ENCODE measurements at places on chromosomes 7 and 10.

- no peak for DNase-seq
Observed at GRCh38 chr7:116578526-116578925, 53.7 kb downstream of the CAV1 start.

DNA sequence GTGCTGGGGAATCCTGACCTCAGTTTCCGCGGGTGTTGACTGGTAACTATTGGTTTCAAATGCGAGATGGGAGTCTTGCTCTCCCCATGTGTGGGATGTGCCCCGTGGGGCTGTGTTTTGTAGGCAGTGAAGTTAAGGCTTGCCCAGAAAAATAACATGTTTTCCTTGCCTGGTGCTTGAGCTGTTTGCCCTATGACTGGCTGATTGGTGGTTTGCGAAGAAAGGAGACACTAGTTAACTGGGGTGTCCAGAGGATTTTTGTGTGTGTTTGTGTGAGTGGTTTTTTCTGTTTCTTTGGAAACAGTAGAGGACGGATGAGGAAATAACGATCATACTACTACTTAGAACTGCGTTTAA, 61.9 kb downstream of the CREB5 start:
- no peak for DNase-seq

GRCh38 chr7:139853506-139854123, 24.6 kb downstream of the TBXAS1 start:
- no peak for DNase-seq

- no peak for DNase-seq
Observed at GRCh38 chr7:55092186-55092974, 73.6 kb downstream of the EGFR start.

DNA sequence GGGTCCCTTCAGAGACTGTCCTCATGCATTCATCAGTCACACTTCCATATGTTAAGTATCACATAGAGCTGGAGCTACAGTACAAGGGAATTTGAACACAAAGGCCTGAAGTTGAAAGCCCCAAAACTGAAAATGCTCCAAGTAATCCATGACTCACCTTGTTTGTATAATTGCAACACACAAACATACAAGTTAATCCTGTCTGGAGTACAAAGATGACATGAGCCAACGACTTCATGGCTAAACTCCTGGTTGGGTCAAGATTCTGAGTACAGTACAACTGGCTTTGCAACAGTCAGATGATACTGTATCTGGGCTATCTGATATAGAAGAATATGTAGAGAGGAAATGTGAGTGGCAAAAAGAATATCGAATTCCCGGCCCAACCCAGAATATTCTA, 73.1 kb upstream of the AASS start:
- DNase-seq, result no peak
